ENCODE measurements at places on chromosomes 7 and 10. TPM values are rescaled to one million over a fixed set of nuclear protein-coding genes. Genes with fewer than 3 reads are reported as not detected.

Gene TBL2
- 37.5 TPM for total RNA-seq

Gene ALDH18A1
- 52.4 TPM for total RNA-seq

Gene CLDN4
- 0.27 TPM for total RNA-seq

Gene NYAP1
- total RNA-seq: 1.6 TPM

Gene CTBP2
- 36.8 TPM for total RNA-seq

Gene SPDYE2B
- total RNA-seq: not detected

Gene OR6V1
- not detected for total RNA-seq

Gene GPNMB
- total RNA-seq: 98.1 TPM

Gene KEL
- total RNA-seq: 0.66 TPM

Gene SFTPA1
- total RNA-seq: not detected

Gene KLLN
- 0.22 TPM for total RNA-seq

Gene ZP3
- total RNA-seq: 0.49 TPM

Gene NUDT13
- 2.0 TPM for total RNA-seq

Gene NEBL
- total RNA-seq: 3.2 TPM

Gene WIPF3
- total RNA-seq: 6.1 TPM

Data from muscle of leg (tissue), 16 donors.